ENCODE measurements at places on chromosomes 2 and 18.

DNA sequence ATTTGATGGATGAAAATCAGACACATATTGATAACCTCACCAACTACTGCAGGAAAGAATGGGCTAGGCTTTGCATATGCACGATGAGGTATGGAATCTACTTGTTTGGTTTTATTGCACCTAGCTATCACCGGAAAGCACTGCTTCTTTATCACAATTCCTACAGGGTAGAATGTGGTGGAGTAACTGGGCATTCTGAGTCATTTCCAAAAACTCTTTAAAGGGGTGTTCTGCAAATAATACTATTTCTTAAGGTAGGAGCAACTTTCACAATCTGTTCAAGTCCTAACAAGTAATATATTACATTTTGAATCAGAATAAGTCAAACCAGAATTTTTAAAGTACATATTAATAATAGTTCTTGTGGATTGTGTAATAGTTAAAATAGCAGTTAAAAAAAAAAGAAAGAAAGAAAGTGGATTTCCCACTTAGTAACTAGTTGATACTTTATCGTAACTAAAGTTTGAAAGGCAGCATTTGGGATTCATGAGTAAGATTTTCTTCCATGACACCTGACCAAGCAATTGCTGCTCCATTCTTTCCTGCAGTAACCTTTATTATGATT lies 40.5 kb downstream of the INO80C start:
- no peak for DNase-seq

DNA sequence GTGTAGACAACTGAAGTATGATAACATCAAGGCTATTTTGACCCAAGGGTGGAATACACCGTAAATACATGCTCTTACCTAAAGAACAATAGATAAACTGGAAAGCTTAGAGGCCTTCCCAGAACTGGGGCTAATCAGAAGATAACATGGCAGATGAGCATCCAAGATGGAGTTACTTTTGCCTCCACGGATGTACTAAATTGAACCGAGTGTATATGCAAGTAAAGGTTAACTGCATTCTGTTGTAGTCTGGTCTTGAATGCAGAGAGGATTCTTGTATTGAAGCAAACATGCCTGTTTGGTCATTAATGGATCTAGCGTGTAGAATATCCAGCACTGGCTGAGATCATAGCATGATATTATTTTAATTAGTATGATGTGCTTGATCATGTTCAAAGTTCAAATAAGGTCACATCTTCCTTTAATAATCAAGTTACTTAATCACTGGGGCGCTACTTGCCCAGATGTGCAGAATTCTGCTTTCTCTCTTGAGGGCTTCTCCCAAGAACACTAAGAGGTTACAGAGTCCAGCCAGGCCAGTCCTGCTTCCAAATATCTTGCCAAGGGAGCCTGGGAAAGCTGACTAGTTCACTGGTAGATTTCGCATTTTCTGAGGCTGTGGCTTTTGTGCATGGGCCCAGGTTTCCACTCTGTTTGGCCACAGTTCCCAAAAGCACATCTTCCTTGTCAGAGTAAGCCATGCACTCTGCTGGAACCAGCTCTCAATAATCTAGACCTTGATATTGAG lies 37.5 kb upstream of the ACSL3 start:
- DNase-seq, result no peak

DNA sequence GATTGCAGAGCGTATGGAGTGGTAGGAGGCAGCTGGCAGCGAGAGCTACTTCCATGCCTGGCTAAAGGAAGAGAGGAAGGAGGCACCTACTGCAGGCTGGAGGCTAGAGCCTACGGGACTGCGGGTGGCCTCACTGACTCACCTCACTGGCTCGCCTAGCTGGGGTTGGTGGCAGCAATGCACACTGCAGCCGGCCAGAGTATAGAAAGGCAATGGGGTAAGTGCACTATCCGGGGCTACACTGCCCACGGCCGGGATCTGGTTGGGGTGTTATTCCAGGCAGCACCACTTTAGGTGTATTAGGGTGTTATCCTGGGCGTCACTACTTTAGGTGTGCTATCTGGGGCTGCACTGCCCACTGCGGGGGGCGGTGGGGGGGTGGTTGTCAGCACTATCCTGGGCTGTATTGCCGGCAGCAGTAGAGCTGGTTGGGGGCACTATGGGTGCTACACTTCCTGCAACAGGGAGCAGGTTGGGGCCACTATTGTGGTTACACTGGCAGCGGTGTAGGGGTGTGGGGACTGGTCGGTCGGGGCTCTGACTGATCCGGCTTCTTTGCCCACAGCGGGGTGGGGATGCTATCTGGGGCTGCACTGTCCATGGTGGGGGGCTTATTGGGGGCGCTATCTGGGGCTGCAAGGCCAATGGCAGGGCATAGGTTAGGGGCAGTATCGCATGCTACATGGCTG lies 33.3 kb upstream of the ANKRD62 start:
- no peak for DNase-seq

DNA sequence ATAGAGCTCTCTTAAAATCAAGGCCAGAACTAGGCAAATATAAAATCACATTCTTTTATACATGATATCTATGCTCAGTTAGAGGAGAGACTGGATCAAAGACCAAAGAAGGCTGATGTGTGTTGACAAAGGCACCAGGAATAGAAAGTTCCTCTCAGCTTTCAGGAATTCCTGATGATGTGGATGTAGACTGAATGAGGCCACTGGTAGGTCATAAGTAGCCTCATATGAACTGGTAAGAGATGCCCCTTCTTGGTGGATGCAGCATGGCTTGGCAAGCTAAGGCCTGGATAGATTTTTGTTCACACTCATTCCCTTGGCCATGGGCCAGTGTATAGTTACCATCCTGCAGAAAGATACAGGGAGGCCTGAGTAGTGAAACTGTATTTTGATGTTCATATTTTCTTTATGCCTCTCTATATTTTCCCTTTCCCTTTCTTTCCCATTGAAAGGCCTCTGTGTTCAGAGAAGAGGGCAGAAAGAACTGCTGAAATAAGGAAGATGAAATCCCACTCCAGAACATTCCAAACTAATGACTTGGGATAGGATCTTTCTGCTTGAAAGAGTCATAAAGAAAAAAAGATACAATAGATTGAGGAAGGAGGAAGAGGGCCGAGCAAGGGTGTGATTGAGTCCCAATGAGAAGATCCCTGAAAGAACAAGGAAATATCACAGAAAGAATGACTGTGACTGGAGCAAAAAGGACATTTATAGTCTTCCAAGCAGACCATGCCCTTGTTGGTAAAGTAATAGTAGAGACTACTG lies 2182.7 kb upstream of the PIK3C3 start:
- DNase-seq, result no peak

GRCh38 chr2:3604991-3605961 lies 10.4 kb downstream of the COLEC11 start:
- DNase-seq, result no peak

- DNase-seq, result no peak
Measured at GRCh38 chr2:201004370-201004769, 40.9 kb upstream of the ORC2 start.

DNA sequence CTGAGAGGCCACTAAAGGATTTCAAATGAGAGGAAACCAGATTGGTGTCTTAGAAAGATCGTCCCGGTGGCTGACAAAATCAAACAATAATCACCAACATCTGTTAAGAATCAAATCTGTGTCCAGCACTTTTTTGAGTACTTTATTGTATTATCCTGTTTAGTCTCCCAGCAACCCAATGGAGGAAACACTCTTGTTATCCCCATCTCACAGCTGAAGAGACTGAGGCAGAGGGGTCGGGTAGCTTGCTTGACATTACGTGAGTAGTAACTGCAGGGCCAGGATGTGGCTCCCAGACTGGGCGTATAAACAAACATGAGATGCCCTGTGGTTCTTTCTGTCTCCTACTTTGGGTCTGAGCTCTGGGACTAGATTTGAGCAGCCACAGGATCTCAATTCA lies 76.0 kb downstream of the KLHL29 start:
- no peak for DNase-seq

DNA sequence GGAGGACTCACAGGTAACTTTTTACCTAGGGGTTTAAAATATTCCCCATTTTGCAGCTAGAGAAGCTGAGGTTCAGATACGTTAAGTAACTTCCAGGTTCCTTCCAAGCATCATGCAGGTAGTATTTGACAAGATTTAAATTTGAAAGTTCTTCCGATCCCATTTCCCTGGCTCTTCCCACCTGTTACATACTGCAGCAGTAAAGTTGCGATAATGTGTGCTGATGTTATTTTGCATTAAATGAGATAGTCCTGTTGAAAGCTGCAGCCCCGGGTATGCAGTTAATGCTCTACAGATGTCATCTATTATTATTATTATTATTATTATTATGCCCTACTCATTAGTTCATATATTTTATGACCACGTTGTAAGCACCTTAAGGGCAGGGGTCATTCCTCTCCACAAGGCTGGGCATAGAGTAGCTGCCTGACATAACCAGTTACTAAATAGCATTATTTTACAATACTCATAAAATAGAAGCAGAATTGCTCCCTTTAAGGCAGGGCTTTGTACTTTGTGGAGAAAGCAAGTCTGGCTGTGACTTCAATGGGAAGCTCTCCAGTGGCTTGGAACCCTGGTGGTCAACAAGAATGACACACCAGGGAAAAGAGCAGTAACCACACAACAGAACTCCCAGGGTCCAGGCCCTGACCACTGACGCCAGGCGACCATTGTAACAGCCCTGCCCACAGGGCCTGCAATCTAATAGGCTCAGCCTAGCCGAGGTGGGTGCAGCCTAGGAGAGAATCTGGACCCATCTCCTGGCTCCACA lies 112.0 kb upstream of the STPG4 start:
- no peak for DNase-seq

- DNase-seq, result no peak
Measured at GRCh38 chr2:128003463-128003862, 24.4 kb downstream of the SAP130 start.

DNA sequence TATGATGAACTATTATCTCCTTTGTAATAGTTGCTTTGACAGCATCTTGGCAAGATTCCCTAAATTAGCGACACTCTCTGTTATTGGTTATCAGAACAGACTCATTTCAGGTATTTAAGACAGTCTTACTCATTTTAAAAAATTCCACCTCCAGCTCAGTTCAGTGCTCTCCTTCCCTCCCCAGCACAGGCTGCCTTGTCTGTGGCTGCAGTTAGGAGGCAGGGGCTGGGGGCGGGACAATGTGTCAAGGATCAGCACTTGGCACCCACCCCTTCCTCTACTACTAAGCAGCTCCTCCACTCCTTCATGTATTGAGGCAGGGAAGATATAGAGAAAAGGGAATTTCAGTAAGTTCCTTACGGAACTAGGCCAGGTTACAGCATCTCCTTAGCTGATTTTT lies 85.0 kb downstream of the VSNL1 start:
- DNase-seq, result no peak
